ENCODE measurements at places on chromosomes 11 and 22. TPM values are rescaled to one million over a fixed set of nuclear protein-coding genes. Genes with fewer than 3 reads are reported as not detected.

- H3K27me3 ChIP-seq: peaks cover 3% of the 10 kb centered on the region
- no peaks in the 10 kb centered on the region for H3K36me3 ChIP-seq
- H3K4me3 ChIP-seq: no peak overlapping the region
- DNase-seq: no peak
- peaks cover 12% of the 10 kb centered on the region for H3K4me1 ChIP-seq
Observed at GRCh38 chr11:69219991-69220390, 64.3 kb downstream of the SMIM38 start.

PTGDR2 gene
- 0.06 TPM for total RNA-seq

DNA sequence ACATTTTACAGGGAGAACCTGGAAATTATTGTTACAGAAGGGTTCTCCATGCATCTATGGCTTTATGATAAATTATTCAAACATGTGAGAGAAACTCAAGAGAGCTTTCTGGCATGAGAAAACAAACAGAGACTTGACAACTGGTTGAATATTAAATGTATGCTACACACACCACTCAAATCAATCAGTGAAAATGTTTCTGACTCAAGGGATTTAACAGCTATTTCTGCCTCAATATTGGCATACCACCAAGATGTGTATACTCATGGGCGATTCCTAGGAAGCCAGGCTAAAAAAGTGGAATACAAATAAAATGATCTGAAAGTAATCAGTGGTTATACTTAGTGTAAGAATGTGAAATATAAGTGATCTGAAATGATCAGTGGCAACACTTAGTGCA lies 15.8 kb upstream of the OR51T1 start:
- H3K27ac ChIP-seq: no peak overlapping the region
- no peak for DNase-seq
- H3K27me3 ChIP-seq: no peaks in the 10 kb centered on the region

ZNF214 gene
- total RNA-seq: 0.58 TPM

DNA sequence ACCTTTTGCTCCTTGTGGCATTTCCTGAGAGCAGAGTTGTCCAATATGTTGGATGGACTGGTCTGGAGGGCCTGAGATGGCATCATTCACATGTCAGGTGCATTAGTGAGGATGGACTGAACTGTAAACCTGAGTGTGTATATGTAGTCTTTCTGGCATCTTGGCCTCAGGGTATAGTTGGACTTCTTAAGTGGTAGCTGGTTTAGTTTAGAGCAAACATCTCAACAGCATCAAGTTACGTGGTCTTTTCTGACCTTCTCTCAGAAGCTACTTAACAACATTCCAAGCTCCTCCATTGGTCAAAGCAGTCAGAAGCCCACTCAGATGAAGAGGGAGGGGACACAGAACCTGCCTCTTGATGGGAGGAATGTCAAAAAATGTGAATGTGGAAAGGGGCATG lies 829.9 kb downstream of the METTL15 start:
- H3K27ac ChIP-seq: no peak overlapping the region
- no peaks in the 10 kb centered on the region for H3K27me3 ChIP-seq
- H3K36me3 ChIP-seq: no peaks in the 10 kb centered on the region
- no peaks in the 10 kb centered on the region for H3K4me1 ChIP-seq

MADD gene
- total RNA-seq: 23.1 TPM

DNA sequence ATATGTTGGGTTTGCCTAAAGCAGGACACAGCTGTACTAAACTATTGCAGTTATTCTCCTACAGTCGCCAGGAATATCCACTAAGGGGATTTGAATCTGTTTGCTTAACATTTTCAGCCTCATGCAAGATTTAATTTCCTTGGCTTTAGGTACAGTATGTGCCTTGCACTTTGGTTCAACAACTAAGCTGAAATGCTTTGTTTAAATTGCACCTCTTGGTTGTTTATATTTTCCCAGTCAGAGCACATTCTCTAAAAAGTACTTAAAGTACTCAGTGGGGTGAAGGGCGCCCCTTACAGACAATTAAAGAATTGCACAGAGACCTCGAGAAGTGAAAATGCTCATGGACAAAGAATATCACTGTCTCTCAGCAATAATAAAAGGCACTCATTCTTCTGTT lies 107.8 kb upstream of the MTNR1B start:
- H3K27me3 ChIP-seq: peaks cover 38% of the 10 kb centered on the region
- no peak overlapping the region for H3K27ac ChIP-seq
- no peak for DNase-seq
- no peaks in the 10 kb centered on the region for H3K36me3 ChIP-seq

DNA sequence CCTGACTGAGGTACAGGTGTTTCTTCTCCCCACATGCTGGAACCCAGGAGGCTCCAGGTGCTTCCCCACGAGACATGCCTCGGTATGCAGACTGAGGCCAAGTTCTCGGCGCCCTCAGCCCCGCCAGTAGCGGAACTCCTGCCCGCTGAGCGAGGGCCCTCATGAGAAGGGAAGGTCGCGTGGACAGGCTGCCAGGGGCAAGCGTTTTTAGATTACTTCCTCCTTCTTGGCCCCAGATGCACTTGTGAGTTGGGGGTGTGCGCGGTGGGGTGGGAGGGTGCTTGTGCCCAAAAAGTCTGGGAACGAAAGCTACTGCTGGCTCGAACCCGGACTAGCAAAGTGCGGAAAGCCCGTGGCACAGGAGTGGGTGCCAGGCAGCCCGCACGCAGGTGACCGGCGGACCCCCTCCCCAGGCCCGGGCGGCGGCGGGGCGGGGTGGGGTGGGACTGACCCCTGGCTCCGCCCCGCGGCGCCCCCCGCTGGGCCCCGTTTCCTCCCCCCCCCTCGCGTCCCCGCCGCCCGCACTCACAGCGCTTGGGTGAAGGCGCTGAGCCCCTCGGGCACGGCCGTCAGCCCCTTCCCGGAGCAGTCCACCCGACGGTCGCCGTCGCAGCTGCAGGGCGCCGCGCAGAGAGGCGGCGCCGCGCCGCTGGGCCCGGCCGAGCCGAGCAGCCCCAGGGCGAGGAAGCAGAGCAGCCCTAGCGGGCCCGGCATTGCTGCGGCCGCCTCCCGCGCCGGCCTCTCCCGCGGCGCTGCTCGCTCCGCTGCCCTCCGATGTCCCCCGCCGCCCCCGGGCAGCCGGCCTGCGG lies 797 bp downstream of the LGR4 start:
- no peaks in the 10 kb centered on the region for H3K36me3 ChIP-seq
- peak overlapping the region; percentile 81 for H3K4me3 ChIP-seq
- H3K4me1 ChIP-seq: peaks cover 38% of the 10 kb centered on the region
- peak overlapping the region; percentile 27 for H3K27ac ChIP-seq
- DNase-seq: peak; percentile 21

MEI1 gene
- 1.4 TPM for total RNA-seq

DNA sequence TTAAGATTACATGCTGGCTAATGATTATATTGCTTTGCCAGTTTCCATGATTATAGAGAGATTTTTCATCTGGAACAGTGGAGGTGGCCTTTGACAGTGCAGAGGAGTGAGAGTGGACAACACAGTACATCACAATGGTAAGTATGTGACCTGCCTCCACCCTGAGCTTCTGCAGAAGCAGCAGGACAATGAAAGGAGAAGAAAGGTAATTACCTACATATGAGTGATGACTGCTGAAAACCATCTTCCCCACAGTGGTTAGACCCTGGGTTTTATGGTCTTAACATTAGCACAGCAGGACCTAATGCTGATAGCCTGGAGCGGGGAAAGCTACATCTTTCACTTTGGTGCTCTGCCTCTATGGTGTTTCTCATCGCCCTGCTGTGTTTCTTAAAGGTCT lies 454.7 kb upstream of the DDI1 start:
- DNase-seq: no peak
- no peaks in the 10 kb centered on the region for H3K36me3 ChIP-seq
- no peaks in the 10 kb centered on the region for H3K27me3 ChIP-seq
- H3K4me1 ChIP-seq: no peaks in the 10 kb centered on the region
- H3K27ac ChIP-seq: no peak overlapping the region
- no peak overlapping the region for H3K4me3 ChIP-seq

GRCh38 chr11:17003426-17003825 lies 10.8 kb downstream of the PLEKHA7 start:
- 0 out of 2 replicates have a peak, but pooled peaks cover 3% of the 10 kb centered on the region for H3K36me3 ChIP-seq
- H3K4me3 ChIP-seq: no peak overlapping the region

DNA sequence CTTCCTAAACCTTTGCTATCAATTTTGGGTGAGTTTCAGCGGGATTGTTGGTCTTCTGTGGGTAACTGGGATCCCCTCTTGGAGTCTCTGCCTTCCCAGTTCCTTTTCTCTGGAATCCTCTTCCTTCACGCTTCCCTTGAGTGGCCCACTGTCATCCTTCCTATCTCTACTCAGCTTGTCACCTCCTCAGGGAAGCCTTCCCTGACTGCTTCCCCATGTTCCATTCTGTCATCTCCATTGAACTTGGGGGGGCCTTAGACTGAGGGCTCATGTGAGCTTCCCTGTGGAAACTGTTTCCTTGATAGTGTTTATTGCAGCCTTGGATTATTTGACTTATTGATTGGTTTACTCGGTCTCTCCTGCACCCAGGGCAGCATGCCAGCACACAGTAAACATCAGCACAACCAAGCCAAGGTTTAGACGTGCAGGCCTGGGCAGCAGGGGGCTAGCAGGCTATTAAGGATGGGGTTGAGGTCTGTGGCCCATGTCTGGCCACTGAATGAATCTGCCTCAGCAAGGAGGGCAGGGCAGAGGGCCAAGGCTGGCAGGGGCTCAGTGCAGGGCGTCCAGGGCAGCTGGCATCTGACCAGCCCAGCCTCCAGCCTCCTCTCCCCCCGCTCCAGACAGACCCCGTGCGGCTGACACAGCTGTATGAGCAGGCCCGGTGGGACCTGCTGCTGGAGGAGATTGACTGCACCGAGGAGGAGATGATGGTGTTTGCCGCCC lies 7.2 kb downstream of the TRPT1 start:
- DNase-seq: no peak
- peaks cover under 1% of the 10 kb centered on the region for H3K4me1 ChIP-seq
- H3K27me3 ChIP-seq: no peaks in the 10 kb centered on the region
- no peak overlapping the region for H3K27ac ChIP-seq
- H3K36me3 ChIP-seq: 0 out of 2 replicates have a peak, but pooled peaks cover 3% of the 10 kb centered on the region

SCGB1A1 gene
- total RNA-seq: not detected

MAJIN gene
- not detected for total RNA-seq

APOL3 gene
- total RNA-seq: not detected

CECR2 gene
- total RNA-seq: not detected

LDHAL6A gene
- total RNA-seq: not detected

DNA sequence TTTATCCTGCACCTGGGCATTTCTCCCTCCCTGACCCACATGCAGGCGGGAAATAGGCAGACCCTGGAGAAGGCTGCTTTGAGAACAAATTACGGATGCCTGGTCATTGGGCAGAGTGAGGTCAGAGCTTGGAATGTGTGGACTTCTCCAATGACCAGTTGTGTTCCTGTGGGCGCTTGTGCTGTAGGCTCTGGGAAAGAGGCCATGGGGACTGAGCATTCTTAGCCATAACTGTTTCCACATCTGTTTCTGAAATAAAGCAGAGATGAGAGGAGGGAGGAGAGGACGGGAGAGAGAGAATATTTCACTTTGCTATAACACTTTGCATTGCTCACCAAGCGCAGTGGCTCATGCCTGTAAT lies 11.2 kb upstream of the TMEM184B start:
- H3K4me3 ChIP-seq: no peak overlapping the region
- H3K27ac ChIP-seq: no peak overlapping the region
- no peaks in the 10 kb centered on the region for H3K36me3 ChIP-seq
- no peaks in the 10 kb centered on the region for H3K27me3 ChIP-seq
- no peak for DNase-seq

DNA sequence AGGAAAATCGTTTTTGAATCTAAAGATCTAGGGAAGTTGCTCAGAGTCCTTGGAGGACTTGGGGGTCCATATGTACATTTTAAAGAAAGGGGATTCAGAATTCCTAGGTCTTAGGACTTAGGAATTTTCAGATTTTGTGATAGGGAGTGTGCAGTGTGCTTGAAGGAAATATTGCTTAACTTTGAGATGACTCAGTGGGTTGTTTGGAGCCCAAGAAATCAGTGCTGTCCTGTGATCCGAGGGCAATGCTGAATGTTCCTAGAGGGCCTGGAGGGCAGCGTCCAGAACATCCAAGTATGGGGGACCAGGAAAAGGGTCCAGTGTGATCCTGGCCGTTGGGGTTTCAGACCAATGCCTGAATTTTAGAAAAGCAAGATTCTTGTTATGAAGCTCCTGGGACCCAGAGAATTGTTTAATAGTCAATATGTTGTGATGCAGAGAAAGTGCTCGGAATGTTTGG lies 3.1 kb upstream of the IGF2 start:
- H3K36me3 ChIP-seq: no peaks in the 10 kb centered on the region
- no peak overlapping the region for H3K4me3 ChIP-seq
- H3K27ac ChIP-seq: no peak overlapping the region
- peaks cover 19% of the 10 kb centered on the region for H3K4me1 ChIP-seq
- peaks cover 66% of the 10 kb centered on the region for H3K27me3 ChIP-seq

Data from PC-3 (cell line).